ENCODE measurements at places on chromosomes 1 and 21. TPM values are rescaled to one million over a fixed set of nuclear protein-coding genes. Genes with fewer than 3 reads are reported as not detected.

The PYGO2 gene
- total RNA-seq, result 22.2 TPM

The LENEP gene
- total RNA-seq, result not detected

The TSTD1 gene
- total RNA-seq, result 11.0 TPM

The CFHR1 gene
- 1.8 TPM for total RNA-seq

The SLAMF7 gene
- total RNA-seq, result 0.64 TPM

DNA sequence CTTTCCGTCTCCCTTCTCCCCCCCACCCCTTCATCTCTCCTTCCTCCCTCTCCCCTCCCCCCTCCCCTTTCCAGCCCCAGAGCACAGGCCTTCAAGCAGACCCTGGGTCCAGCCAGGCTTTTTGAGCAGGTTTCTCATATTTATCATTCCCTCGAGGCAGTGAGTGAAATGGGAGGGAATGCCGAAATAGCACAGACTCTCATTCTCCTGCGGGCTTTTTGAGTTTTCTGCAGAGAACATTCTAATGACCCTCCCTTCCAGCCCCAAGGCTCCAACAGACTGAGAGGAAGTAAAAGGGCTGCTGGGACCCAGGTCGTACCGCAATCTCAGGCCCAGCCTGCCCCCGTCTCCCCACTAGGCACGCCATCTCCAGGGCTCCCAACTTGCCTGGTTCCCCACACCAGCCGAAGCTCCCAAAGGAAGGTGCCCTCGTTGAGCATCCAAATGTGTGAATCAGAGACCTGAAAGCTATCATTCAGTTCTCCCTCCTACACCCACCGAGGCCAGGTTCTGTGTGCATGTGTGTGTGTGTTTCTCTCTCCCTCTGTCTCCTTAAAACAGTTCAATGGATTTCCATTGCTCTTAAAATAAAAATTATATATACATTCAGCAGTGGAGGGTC, 22.3 kb downstream of the ACTA1 start:
- DNase-seq, result no peak

GRCh38 chr1:209809611-209810010, 3.7 kb upstream of the IRF6 start:
- no peak for DNase-seq

DNA sequence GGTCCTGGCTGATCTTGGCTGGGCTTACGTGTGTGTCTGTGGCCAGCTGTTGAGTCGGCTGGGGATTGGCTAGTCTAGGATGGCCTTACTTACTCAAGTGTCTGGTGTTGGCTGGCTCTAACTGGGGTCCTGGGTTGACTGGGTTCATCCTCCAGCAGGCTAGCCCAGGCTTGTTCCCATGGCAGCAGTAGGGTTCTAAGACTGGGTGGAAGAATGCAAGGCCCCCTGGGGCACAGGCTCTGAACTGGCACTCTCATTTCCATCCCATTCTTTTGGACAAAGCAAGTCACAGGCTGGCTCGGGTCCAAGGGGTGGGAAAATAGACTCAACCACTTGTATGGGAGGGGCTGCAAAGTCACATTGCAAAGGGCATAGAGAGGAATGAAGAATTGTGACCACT, 7.9 kb upstream of the OPRD1 start:
- no peak for DNase-seq

- DNase-seq, result no peak
These were observed 77.8 kb downstream of the KCNK2 start for GRCh38 chr1:215160351-215160750.

DNA sequence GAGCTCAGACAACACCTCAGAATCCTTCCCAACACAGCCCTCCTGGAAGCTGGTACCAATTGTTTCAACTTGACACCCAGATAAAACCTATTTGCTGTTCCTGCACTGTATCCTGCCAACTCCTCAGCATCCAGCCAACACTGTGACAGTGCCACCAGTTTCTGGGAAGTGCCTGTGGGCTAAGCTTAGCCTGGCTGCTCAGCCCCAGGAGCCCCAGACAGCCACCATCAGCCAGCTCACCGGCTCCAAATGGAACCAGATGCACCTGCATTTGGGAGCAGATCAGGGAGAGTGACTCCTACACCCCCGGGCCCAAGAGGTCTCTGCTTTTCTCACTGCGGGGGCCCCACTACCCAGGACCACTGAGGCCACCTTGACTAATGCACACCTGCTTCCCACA, 24.9 kb downstream of the KCNN3 start:
- no peak for DNase-seq

Measured in mesenteric fat pad (tissue), 1 donor.